ENCODE measurements at places on chromosomes 2 and 18.

DNA sequence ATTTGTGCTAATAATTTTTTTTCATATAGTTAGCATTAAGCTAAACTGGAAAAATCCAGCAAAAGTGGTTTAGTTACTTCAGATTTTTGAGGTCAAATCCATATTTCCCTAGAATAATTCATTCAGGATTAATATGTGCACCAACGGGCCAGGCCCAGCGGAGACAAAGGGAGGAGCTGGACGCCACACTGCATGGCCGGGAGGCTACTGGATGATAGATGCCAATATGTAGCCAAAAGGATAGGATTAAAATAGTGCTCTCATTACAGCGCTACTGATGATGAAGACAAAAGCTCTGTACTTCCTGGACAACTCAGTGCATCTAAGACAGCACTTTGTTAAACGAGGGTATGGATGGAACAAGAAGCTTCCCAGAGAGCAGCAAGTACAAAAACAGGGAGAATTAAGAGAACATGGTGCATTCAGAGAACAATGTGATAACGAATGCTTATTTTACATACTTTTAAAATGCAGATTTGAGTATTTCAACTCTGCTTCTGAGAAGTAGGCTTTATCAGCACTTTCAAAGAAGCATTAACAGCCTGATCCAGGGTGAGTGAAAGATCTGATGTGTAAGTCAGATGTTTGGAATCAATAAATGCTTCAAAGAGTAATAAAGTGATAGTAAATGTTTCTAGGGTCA lies 39.8 kb downstream of the PPP4R1 start:
- DNase-seq, result no peak

DNA sequence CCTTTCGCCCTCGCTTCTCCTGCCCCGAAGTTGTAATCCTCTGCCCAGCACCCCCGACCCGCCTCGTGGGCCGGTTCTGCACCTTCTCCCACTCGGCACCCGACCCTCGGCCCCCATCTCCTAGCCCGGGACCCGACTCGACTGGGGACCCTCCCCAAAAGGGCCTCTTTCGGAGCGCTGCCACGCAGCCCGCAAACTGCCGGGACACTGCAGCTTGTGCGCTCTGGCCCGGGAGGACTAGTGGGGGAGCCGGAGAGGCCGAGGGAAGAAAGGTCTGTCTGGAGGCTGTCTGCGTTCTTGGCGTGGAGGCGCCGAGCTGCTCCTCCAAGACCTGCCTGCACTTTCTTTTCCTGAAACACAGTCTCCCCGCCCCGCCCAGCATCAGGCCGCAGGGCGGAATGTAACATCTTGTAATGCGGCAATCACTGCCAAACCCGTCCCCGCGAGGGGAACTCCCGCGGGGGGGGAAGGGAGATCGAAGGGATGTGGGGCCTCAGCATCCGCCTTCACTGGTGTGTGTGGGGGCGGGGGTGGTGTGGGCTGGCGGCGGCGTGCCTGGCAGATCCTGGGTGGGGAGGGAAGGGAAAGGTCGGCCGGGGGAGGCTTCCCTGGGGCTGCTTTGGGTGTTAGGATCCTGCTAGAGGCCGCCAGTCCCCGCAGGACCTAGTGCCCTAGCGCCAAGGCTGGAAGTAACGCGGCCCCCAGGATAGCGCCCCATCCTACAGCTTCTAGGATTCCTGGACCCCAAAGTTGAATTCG lies 7.4 kb downstream of the DLX2 start:
- peak; percentile 32 for DNase-seq

DNA sequence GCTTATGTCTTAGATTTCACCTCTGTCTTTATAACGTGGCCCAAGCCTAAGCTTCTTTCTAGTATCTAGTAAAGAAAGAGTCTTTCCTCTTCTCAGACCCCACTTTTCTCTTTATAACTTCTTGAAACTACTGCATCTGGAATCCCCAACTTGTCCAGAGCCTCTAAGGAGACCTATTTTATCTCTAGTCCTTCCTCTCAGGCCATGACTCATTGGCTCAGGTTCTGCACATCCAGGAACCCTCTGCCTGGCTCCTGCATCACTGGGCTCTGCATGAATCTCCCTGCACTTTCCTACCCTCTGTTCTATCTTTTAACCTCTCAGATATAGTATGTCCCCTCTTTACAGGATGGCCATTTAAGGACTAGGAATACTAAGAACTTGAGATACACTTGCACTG lies 124.7 kb downstream of the DNAH6 start:
- DNase-seq, result no peak

- no peak for DNase-seq
Measured at GRCh38 chr2:37489041-37489456, 144.6 kb downstream of the QPCT start.

DNA sequence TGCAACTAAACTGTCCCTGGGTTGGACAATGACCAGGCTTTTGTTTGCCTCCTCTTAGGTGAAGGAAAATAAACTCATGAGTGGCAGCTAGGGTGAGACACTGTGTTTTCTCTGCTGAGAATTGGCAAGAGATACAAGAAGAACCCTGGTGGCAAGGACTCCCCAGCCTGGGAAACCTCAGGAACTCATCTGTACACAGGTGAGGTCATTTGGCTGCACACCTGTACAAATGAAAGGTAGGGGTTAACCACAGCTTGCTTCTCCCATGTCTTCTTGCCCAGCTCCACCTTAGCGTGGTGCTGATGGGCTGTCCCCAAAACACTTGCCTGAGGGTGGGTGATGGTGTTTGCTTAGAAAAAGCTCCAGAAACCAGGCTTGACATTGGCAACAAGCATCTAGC lies 97.2 kb upstream of the FAM136A start:
- DNase-seq, result no peak

DNA sequence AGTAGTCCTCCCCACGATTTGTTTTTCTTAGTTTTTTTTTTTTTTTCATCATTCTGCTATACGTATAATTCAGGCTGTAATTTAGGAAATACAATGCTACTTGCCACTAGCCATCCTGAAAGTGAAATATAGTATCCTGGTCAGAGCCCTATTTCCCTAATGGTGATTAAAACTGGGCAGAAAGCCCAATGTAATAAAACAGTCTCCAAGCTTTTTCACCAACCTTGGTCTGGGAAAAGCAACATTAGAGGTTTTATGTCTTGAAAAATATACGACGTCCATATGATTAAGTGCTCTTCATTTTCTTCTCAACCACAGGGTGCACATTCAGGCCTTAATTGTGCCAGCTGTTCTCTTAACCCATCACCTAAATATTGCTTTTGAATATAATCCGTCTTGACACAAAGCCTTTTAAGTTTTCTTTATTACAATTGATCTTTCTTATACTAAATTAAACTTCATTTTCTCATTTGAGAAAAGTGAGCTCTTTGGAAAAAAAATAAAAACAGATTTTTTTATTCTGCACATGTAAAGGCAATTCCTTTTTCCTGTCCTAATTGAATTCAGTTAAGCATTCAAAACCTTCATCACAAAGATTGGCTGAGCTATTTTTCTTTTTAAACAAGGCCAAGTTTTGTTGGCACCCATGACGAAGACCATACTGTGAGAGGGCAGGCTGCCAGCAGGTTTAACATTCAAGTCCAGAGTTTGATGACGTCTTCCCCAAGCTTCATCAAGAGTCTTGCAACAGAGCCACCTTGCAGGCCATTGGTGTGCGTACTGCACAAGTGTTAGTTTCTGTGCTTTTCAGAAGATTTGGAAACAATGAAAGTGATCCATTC lies 52.7 kb downstream of the MAP2 start:
- no peak for DNase-seq

DNA sequence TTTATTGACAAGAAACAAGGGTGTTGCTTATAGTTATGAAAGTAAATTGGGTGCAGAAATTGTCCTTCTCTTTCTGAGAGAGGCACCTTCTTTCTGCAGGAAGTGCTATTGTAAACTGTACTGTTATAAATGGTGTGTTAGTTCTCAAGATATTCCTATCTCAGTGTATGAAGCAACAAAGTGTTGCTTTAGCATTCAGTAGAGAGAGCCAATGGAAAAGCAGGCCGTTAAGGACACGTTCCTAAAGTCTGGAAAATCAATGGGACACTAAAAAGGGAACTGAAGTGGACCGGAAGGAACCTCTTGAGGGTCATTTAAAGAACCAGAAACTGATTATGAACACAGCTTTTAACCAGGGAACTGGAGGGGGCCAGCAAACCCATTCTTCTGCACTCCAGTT lies 510.0 kb upstream of the ZEB2 start:
- no peak for DNase-seq

- no peak for DNase-seq
Measured at GRCh38 chr2:108212671-108213070, 27.1 kb upstream of the SULT1C3 start.

DNA sequence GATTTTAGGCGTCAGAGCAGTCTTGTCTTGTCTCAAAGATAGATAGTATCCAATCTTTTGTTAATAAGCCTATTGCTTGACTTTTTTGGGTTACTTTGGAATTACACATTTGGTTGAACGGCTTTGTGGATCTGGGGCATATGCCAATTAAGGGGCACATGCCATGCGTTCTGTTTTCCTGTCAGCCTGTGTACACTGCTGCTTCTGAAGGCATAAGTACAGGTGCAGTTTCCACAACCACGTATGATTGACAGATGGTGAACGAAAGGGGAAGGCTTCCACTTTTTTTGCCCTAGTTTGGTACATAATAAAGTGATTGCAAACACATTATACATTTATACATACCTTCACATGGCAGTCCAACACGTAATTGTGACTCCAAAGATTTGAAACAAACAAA lies 102.3 kb downstream of the RAPH1 start:
- DNase-seq, result no peak

DNA sequence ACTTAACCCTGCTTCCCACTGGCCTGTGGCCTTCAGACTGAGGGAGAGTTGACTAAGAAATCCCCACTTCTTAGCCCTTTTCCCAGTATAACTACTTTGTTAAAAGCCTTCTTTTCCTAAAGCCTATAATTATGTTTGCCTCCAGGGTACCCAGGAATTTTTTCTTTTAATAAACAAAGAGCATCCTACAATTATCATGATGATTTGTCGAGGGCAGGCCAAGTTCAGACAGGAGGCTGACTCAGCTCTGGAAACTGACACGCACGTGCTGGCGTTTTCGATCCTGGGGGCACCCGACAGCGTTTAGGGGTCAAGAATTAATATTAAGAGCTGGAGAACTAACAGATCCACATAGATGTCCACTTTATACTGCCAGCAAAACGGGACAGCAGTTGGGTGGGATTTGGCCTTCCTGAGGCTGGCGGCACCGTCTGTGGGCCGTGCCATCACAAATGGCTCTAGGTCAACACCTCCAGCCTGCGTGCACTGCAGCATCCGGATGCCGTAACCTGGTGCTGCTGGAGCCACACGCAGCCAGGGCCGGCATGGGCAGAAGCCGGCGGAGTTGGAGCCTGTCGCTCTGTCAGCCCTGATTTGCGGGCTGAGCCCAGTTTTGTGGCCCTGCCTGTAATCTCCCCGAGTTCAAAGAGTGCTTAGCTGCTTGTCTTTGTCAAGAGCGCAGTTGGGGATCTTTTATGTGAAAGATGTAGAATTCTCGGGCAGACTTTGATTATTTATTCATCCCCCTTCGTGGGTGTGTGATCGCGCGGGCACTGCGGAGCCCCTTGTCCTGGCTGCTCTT lies 191.0 kb downstream of the GLI2 start:
- DNase-seq, result no peak

- no peak for DNase-seq
Measured at GRCh38 chr2:41743324-41743723, 304.5 kb upstream of the PKDCC start.

DNA sequence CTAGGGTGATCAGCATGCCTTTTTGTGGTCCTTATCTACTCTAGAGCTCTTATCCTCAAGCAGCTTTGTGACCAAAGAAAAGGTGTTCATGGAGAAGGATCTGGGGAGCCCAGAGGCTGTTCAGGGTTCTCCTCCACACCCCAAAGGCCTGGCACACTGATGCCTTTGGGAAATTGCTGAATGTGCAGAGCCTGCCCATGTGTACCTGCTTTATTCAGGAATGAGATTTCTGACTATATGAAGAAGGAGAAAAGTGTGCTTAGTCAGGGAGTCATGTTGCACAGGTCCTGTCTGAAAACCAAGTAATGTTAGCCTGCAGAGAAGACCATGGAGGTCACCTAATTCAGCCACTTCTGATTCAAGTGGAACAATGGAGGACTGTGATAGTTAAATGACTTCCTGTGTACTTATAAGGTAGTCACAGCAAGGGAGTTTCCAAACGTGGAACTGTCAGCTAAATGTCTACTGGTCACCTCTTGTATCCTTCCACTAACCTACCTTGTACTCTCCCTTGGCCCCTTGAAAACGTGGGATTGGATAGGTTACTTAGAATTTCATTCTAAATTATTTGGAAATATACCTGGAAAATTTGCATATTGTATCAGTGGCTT lies 81.3 kb downstream of the LIMS1 start:
- DNase-seq, result no peak

- DNase-seq, result no peak
Measured at GRCh38 chr2:30231996-30232800, 864 bp downstream of the LBH start.

DNA sequence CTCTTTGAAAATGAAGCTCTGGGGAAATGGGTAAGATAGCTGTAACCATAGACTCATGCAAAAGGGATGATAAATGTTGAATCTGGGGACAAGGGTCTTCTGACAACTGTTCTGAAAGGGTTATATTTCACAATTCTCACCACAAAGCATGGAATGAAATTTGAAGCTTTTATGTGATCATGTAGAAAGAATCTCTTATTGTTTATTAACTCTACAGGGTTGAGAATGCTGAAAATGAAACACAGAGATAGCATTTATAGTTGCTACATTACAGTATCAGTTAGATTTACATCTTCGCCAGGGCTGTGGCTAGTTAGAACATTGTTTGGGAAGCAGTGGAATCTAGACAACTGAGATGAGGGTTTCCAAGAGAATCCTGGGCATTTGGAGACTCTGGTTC lies 97.4 kb upstream of the LHCGR start:
- DNase-seq, result no peak

DNA sequence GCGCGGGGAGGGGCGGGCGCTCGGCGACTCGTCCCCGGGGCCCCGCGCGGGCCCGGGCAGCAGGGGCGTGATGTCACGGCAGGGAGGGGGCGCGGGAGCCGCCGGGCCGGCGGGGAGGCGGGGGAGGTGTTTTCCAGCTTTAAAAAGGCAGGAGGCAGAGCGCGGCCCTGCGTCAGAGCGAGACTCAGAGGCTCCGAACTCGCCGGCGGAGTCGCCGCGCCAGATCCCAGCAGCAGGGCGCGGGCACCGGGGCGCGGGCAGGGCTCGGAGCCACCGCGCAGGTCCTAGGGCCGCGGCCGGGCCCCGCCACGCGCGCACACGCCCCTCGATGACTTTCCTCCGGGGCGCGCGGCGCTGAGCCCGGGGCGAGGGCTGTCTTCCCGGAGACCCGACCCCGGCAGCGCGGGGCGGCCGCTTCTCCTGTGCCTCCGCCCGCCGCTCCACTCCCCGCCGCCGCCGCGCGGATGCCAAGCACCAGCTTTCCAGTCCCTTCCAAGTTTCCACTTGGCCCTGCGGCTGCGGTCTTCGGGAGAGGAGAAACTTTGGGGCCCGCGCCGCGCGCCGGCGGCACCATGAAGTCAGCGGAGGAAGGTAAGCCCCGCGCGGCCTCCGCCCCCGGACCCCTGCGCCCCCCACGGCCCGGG lies at the start of gene NFATC1:
Gene NFATC1 (plus strand): TSS at position 170 of the 644 bp plus-strand sequence. CDS start 295 bp downstream, at position 465.
- no peak for DNase-seq
